ENCODE measurements at places on chromosomes 12 and 14.

- DNase-seq = no peak
Measured at GRCh38 chr12:56288705-56289387, 11.3 kb downstream of the CS start.

DNA sequence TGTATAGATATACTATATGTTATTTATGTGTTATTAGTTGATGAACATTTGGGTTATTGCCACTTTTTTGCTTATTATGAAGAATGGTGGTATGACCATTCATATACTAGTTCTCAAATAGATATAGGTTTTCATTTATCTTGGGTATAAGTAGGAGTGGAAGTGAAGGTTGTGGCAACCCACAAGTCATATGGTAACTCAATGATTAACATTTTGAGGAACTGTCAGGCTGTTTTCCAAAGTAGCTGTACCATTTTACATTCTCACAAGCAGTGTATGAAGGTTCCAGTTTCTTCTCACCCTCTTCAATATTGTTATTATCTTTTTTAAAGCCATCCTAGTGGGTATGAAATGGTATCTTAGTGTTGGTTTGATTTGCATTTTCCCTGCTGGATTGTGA lies 19.0 kb upstream of the MSRB3 start:
- DNase-seq = no peak

DNA sequence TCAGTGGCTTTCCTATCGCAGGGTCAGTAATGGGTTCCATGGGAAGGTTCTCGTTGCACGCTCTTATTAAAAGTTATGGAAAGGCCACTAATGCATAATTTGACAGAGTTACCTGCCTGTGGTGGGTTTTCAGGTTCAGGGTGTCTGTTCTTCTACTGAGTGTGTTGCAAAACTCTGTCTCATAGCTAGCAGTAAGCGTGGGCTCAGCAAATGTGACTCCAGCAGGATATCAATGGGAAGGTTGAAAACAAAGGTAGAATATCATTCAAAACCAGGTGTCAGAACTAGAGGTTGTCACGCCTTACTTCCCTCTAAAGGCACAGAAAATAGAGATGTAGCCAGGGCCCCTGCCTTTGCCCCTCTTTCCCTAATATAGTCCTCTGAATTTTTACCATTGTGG lies 24.9 kb downstream of the UBE3B start:
- no peak for DNase-seq

GRCh38 chr14:58099682-58100081 lies 52.3 kb downstream of the ARMH4 start:
- no peak for DNase-seq

DNA sequence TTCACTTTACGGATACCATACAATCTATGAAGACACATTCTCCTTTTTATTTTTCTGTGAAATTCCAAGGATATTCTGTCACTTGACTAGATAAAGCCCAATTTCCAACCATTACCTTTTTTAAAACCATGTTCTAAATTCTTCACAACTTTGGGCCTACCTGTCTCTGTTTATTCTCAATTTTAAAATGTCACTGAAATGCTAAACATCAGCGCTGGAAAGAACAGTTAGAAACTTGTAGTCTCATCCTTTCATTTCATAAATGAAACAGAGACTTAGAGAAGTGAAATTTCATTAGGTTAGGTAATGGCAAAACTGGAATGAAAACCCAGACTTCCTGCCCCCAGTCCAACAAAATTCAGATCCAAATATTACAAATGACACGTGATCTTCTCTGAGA lies 396.2 kb downstream of the CCDC91 start:
- no peak for DNase-seq

- no peak for DNase-seq
Measured at GRCh38 chr14:94914191-94914590, 144.3 kb upstream of the GSC start.

- DNase-seq = no peak
Measured at GRCh38 chr12:29116414-29116813, 32.7 kb upstream of the FAR2 start.

- no peak for DNase-seq
Measured at GRCh38 chr14:68014771-68015170, 195.2 kb downstream of the RAD51B start.

GRCh38 chr12:121224591-121224990 lies 14.7 kb downstream of the P2RX4 start:
- no peak for DNase-seq

DNA sequence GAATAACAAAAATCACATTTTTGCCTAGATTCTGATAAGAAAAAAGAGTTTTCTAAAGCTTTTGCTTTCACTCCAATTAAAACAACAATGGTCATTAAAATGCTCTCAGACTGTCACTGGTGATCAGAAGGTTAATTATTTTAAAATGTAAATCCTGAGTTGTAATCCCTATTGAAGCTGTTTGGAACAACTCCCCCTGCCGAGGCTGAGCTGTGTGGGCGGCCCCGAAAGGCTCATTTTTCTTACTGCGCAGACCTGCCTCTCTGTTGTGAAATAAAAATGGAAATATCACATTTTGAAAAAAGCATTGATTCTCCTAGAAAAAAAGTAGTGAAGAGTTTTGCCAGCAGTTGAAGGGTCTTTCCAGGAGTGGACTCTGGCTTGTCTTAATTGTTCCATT lies 174.8 kb upstream of the CDKN3 start:
- DNase-seq = no peak

- DNase-seq = no peak
Measured at GRCh38 chr12:126627596-126627995, 1562.4 kb downstream of the AACS start.

- no peak for DNase-seq
Measured at GRCh38 chr12:131137009-131137835, 183.5 kb downstream of the ADGRD1 start.

DNA sequence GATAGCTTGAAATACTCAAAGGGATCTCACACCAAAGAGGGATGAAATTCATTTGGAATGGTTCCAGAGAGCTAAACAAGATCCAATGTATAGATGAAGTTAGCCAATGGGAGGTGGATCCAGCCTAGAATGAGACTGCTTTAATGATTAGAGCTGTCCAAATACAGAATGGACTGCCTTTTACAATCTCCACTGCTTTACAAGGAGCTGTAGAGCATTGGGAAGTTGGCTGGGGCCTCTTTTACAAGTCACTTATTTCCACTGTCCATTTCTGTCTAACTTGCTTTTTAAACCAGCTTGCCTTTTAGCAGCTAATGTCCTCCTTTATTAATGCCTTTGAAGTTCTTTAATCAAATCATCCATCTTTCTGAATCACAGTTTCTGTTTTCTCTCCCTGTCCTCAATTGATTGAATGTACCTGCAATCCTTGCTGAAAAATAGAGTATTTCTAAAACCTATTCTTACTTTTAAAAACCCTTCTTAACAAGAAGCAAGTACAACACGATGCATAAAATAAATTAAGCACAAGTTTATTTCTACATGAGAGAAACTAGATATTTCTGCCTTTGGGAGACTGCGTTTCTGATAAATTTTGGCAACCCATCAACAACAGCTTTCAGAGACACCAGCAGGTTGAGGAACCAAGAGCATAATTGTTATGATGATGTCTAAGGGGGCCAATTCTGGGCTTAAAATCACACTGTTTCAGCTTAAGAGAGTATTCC lies 3.4 kb upstream of the ATP2A2 start:
- no peak for DNase-seq

Measured in stimulated activated naive CD8-positive, alpha-beta T cell treated with anti-CD3 and anti-CD28 coated beads, Interleukin-15, amount 100 ng/mL, for 72 hours (primary cell).